ENCODE measurements at places on chromosomes 6 and 20. TPM values are rescaled to one million over a fixed set of nuclear protein-coding genes. Genes with fewer than 3 reads are reported as not detected.

DNA sequence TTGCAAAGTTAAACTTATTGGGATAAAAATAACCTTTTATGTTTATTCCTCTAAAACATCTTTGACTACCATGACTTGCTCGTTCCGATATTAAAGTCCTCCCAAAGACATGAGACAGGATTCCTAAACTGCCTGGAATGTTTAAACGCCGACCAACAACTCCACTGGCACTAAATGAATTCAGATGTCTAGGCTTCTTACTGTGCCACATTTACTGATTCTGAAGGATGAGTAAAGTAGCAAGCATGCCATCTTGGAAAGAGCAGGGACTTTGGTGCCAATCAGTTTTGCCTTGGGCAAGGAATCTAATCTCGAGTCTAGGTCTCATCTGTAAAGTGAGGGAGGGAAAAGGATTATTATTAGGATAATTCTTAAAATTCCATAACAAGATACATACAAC is 25.3 kb downstream of the MBOAT1 start:
- DNase-seq = no peak

DNA sequence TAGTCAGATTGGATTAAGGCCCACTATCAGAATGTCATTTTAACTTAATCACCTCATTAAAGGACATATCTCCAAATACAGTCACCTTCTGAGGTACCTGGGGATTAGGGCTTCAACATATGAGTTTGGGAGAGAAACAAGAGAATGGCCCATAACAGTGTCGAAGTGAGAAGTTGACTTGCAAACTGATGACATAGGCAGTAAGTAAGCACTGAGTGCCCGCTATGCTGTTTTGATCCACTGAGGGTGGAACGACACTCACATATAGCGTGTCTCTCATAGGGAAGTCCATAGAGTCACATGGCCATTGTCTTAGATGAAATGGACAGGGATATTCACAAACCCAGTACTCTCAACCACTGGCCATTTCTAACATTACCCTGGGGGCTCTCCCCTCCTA is 264.2 kb downstream of the SAMD5 start:
- DNase-seq = no peak

DNA sequence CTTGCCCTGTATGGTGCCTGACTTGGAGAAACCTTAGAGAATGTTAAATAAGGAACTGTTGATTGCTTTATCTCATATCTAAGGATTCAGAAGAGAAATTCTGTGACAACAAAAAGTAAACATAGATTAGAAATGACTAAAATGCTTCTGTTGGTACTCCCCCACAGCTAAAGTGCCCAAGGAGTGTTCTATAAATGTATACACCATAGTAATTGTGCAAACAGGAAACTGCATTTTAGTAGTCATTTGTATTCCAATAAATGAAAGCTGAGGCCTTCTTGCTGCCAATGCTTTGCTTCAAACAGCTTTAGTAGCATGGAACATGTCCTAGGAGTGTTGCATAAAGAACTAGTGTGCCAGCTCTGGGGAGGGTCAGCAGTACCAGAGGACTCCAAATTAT is 343.7 kb upstream of the IRAK1BP1 start:
- DNase-seq = no peak

DNA sequence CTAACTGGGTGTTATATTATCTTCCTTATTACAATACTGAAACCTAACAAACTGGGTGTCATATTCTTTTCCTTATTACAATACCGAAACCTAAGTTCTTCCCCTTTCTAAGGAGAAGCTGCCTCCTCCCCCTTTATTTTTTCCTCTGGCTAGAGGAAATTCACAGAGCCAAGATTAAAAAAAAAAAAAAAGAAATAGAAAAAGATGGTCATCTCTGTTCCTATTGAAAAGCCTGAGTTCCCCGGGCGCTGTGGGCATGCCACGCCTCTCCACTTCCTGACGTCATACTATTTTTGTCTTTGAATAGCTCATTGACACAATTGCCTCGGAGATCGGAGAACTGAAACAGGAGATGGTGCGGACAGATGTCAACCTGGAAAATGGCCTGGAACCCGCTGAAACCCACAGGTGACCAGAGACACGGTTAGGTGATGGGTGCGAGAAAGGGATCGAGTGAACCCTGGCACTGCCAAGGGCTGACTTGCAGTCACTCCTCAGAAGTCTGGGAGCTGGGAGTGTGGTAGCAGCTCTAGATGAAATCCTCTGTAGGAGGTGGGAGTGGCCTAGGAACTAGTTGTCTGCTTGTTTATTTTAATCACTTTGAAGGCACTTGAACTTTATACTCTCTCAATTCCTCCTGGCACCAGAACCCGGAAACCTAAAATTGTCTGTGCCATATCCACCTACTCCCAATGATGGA is 82.2 kb upstream of the NAA20 start:
- DNase-seq = no peak

DNA sequence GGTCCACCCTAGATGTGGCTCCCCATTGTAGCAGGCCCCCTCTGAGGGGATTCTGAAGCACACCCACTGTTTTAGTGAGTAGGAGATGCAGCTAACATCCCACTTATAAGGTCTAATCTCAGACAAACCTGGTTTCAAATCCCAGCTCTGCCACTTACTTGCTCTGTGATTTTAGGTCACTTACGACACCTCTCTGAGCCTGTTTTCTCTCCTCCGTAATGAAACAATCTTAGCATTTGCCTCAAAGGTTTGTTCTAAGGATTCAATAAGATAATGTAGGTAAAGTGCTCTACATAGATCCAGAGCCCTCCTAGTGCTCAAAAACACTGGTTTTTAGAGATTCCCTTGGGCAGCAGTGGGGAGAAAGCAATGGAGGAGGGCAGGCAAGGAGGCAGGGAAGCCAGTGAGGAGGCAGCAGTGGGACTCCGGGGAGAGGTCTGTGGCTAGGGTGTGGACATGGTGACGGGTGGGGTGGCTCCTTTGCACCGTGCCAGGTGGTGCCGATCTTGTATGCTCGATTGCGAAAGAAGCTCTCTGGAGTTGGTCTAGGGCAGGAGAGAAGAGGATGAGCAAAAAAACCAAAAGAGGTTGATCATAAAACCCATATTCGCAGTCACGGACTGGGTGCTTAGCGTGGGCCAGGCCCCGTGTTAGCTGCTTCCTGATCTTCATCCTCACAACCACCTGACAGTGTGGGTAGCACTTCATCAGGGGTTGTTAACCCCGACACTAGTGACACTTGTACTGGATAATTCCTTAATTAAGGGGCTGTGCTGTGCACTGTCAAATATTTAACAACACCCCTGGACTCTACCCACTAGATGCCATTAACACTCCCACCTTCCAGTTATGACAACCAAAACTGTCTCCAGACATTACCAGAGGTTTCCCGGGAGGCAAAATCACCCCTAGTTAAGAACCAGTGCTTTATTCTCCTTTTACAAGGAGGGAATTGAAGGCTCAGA is 16.8 kb upstream of the PTGIS start:
- no peak for DNase-seq

TSHZ2 gene
- 10.2 TPM for total RNA-seq

CNR1 gene
- 3.7 TPM for total RNA-seq

TTLL9 gene
- total RNA-seq = not detected

PGC gene
- total RNA-seq = not detected

SAMD10 gene
- 15.8 TPM for total RNA-seq
